ENCODE measurements at places on chromosomes 4 and X.

DNA sequence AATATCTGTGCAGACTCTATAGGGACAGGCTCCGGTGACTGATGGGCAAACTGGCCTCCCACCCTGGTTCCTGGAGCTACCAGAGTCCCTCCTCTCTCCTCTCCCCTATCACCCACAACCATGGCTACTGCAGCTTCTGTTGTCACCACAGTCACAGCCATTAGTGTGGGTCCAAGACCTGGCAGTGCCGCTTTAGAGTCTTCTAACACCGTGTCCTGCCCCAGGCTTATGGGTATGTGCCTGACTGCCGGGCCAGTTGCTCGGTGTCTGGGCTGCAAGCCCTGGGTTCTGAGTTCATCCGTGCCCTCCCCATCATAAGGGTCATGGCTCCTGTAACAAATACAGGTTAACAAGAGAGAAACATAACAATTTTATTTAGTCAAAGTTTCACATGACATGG lies 85.4 kb downstream of the FNIP2 start:
- peaks cover 2% of the 10 kb centered on the region for H3K36me3 ChIP-seq
- no peak for DNase-seq

DNA sequence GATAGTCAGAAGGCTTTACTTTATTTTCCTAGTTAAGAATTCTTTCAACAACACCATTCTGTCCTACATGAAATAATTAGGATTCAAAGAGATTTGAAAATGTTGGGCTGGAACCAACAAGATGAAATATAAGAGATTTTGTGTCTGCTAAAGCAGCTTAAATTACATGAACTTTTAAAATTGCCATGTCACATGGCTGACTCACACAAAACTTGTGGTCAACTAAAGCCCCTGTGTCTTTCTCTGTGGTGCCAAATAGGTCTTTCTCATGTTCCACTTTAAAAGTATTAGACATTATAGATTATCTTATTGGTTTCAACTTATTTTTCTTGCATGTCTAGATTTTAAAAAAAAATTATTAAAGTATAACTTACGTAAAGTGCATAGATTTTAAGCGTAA lies 60.8 kb upstream of the FHL1 start:
- no peaks in the 10 kb centered on the region for H3K27me3 ChIP-seq
- no peaks in the 10 kb centered on the region for H3K36me3 ChIP-seq
- no peak for DNase-seq
- H3K4me1 ChIP-seq = no peaks in the 10 kb centered on the region

DNA sequence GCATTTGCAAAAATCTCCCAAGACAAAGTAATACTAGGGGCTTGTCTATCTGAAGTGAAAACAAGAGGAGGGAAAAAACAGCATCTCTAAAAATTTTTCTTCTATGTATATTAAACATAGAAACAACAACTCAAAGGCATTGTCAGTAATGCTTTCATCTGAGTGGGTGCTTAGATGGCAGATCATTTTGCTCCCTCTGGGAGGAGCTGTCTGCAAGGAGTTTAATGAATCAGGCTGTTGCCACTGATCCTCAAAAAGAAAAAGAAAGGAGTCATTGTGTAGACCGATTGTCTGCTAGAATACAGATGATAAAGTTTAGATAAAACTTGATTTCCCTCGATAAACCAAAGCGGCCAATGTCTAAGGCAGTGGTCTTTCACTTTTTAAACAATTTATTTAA lies 49.7 kb upstream of the KLHL8 start:
- no peak overlapping the region for H3K27ac ChIP-seq
- H3K27me3 ChIP-seq = peaks cover 3% of the 10 kb centered on the region
- H3K4me3 ChIP-seq = no peak overlapping the region
- no peaks in the 10 kb centered on the region for H3K36me3 ChIP-seq
- no peaks in the 10 kb centered on the region for H3K4me1 ChIP-seq

GRCh38 chr4:149145803-149146202 lies 669.8 kb downstream of the IQCM start:
- H3K27me3 ChIP-seq = no peaks in the 10 kb centered on the region
- H3K36me3 ChIP-seq = no peaks in the 10 kb centered on the region
- DNase-seq = no peak
- H3K27ac ChIP-seq = no peak overlapping the region
- H3K4me3 ChIP-seq = no peak overlapping the region
- H3K4me1 ChIP-seq = no peaks in the 10 kb centered on the region

GRCh38 chr4:26356081-26356501 lies 35.3 kb downstream of the RBPJ start:
- peaks cover 10% of the 10 kb centered on the region for H3K4me1 ChIP-seq
- no peak for DNase-seq
- H3K4me3 ChIP-seq = no peak overlapping the region
- no peak overlapping the region for H3K27ac ChIP-seq
- no peaks in the 10 kb centered on the region for H3K27me3 ChIP-seq
- no peaks in the 10 kb centered on the region for H3K36me3 ChIP-seq

- no peak overlapping the region for H3K4me3 ChIP-seq
- H3K27me3 ChIP-seq = no peaks in the 10 kb centered on the region
These were observed 505.6 kb downstream of the RAPGEF2 start for GRCh38 chr4:159608436-159608835.

DNA sequence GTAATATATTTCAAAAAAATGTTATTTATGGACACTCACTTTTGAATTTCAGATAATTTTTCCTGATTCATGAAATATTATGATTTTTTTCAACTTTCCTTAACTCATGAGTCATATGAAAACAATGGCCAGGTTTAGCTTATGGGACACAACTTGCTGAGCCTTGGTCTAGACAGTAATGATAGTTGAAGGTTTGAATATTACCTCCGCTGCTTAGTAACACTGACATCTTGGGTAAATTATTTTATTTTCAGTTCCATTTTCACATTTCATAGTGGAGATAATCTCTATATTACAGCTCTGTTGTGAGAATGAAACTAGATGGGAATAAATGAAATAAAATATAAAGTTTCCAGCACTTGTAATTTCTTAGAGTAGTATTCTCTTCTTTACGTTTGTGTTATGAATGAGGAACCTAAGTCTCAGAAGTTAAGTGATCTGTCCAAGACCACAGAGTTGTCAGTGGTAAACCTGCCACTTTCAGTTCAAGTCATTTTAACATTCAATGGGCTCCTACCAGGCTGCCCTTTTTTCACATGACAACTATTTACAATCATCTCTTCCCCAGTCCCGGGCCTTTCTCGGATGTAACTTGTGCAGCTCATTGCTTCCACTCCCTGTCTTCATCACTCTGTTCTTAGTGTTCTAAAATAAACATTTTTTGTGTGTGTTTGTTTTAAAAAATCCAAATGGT lies 46.8 kb upstream of the GC start:
- no peaks in the 10 kb centered on the region for H3K4me1 ChIP-seq
- H3K27ac ChIP-seq = no peak overlapping the region

DNA sequence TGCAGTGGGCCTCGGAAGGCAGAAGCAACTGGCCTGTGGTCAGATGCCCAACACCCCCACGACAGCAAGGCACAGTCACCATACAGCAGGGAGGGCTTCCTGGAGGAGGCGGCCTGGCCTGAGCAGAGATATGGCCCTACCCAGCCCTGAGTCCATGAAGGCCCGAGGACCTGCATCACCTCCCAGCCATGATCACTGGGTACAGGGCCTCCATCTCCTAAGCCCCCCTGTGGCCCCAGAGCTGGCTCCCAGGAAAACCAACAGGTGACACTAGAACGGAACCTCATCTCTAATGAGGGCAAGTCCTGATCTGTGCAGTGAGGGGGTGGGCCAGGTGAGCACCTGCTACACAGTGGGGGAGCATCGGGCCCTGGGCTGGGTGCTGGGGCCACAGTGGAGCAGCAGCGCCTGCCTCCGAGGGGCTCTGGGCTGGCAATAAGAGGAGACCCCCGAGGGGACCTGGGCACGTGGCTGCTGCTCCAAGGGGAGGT lies 26.2 kb upstream of the MXD4 start:
- H3K36me3 ChIP-seq = no peaks in the 10 kb centered on the region
- DNase-seq = no peak
- no peak overlapping the region for H3K4me3 ChIP-seq
- H3K27ac ChIP-seq = no peak overlapping the region
- peaks cover 7% of the 10 kb centered on the region for H3K4me1 ChIP-seq

DNA sequence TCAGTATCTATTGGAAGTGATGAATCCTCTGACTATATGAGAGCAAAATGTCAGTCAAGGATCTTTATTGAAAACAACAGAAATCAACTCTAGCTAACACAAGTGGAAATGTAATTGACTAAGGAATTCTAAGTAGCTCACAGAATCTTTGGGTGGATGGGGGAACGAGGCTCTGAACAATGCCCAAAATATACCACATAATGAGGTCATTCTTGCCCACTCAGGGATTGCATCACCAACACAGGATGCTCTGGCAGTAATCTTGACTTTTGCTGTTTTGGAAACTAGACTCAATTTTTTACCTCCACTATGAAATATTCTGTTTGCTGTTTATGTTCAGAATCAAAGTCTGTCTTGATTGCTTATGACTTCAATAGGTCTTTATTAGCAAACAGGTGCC lies 127.4 kb upstream of the UNC5C start:
- H3K27me3 ChIP-seq = no peaks in the 10 kb centered on the region
- H3K4me1 ChIP-seq = no peaks in the 10 kb centered on the region
- no peaks in the 10 kb centered on the region for H3K36me3 ChIP-seq
- no peak overlapping the region for H3K27ac ChIP-seq

DNA sequence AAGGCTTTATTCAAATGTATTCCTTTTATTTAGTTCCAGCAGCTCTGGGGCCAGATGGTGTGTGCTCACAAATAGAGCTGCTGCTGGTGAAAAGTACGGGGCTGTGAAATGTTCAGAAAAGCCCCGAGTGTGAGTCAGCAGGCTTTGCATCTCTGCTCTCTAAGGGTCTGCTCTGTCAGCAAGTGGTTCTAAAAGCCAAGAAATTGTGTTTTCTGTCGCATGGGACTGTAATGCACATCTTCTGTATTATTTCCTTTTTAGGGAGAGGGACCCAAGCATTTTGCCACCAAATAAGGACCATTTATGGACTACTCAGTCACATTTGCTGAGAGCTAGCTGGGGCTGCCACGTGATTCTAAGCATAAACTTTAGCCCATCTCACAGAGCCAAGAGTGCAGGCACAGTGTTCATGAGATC lies 82.9 kb upstream of the NHS start:
- no peak overlapping the region for H3K27ac ChIP-seq
- DNase-seq = no peak
- H3K4me3 ChIP-seq = no peak overlapping the region
- no peaks in the 10 kb centered on the region for H3K4me1 ChIP-seq
- H3K36me3 ChIP-seq = no peaks in the 10 kb centered on the region

GRCh38 chr4:71559957-71560571 lies 221.2 kb downstream of the SLC4A4 start:
- no peaks in the 10 kb centered on the region for H3K4me1 ChIP-seq
- H3K4me3 ChIP-seq = no peak overlapping the region
- no peaks in the 10 kb centered on the region for H3K27me3 ChIP-seq
- no peaks in the 10 kb centered on the region for H3K36me3 ChIP-seq

- DNase-seq = no peak
- no peaks in the 10 kb centered on the region for H3K27me3 ChIP-seq
- no peaks in the 10 kb centered on the region for H3K36me3 ChIP-seq
These were observed 128.6 kb downstream of the SHROOM3 start for GRCh38 chr4:76563454-76564122.

- no peaks in the 10 kb centered on the region for H3K27me3 ChIP-seq
- peaks cover 8% of the 10 kb centered on the region for H3K4me1 ChIP-seq
- peak overlapping the region; percentile 90 for H3K27ac ChIP-seq
- peaks cover 5% of the 10 kb centered on the region for H3K36me3 ChIP-seq
- peak overlapping the region; percentile 62 for H3K4me3 ChIP-seq
These were observed 572 bp downstream of the EXOSC9 start for GRCh38 chr4:121801715-121802075.

GRCh38 chr4:107736924-107737448 lies 17.0 kb upstream of the PAPSS1 start:
- no peaks in the 10 kb centered on the region for H3K4me1 ChIP-seq
- no peaks in the 10 kb centered on the region for H3K27me3 ChIP-seq
- DNase-seq = no peak

DNA sequence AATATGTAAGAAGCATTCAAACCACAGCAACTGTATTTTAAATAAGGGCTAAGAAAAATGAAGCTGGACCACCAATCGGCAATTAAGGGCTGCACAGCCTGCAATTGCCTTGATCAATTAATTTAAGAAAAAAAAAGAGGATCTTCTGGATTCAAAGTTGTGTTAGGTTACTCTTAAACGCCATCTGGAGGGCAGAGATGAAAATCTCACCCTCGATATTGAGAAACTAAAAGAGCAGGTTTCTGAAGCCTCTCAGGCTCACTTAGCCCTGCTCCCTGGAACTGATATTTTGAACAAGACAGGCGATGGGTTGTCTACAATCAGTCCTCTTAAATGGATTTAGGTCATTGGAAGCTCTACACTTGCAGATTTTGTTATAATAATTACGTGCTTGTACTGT lies 579.4 kb downstream of the GRXCR1 start:
- H3K27ac ChIP-seq = no peak overlapping the region
- H3K4me1 ChIP-seq = no peaks in the 10 kb centered on the region
- H3K36me3 ChIP-seq = no peaks in the 10 kb centered on the region
- no peaks in the 10 kb centered on the region for H3K27me3 ChIP-seq

- H3K4me3 ChIP-seq = no peak overlapping the region
- H3K27ac ChIP-seq = no peak overlapping the region
- H3K4me1 ChIP-seq = no peaks in the 10 kb centered on the region
- H3K36me3 ChIP-seq = no peaks in the 10 kb centered on the region
These were observed 47.9 kb upstream of the BLTP1 start for GRCh38 chr4:122104184-122104583.

- peaks cover 4% of the 10 kb centered on the region for H3K4me1 ChIP-seq
- no peaks in the 10 kb centered on the region for H3K27me3 ChIP-seq
- H3K27ac ChIP-seq = no peak overlapping the region
- H3K4me3 ChIP-seq = no peak overlapping the region
- H3K36me3 ChIP-seq = no peaks in the 10 kb centered on the region
- no peak for DNase-seq
These were observed 50.4 kb upstream of the PGAM4 start for GRCh38 chrX:78019586-78020483.

- no peak overlapping the region for H3K27ac ChIP-seq
- H3K4me3 ChIP-seq = no peak overlapping the region
These were observed 355.7 kb downstream of the HS3ST1 start for GRCh38 chr4:11072999-11073398.
